ENCODE measurements at places on chromosomes 16 and 17. TPM values are rescaled to one million over a fixed set of nuclear protein-coding genes. Genes with fewer than 3 reads are reported as not detected.

DNAI2 gene
- not detected for total RNA-seq

DNA sequence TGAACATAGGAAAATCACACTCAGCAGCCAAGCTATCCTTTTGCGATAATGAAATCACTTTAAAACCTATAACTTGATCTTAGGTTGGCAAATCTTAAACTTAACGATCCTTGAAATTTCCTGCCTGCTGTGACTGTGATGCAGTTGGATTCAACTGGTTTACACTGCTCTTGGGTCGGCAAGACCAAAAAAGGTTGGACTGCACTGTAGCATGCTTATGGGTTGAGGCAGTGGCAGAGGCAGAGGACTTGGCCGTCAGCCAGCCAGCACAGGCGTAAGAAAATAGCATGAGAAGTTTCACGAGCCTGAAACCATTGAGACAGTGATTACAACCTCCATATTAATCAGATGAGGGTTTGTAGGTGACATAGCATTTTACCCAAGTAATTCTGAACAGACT lies 21.4 kb downstream of the WSB1 start:
- peak; percentile 94 for DNase-seq

ADGRG3 gene
- total RNA-seq = not detected

DNA sequence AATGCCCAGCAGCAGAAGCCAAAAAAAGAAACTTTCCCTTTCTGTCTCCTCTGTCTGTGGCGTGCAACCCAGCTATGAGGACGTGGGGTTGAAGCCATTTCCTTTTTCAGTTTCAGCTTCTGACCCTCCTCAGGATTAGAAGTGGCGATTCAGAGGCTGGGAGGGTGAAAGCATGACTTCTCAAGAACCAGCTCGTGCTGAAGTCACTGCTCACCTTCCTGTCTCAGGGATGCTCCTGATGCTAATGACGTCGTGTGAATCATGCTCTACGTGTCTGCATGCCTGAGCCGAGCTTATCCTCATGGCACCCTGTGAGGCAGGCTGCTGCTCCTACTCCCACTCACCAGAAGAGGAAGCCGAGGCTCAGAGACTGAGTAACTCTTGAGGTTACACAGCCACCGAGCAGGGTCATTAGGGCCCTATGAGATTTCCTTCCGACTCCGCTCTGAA lies 5.7 kb upstream of the LPO start:
- DNase-seq = peak; percentile 56

CSH1 gene
- not detected for total RNA-seq

All from fibroblast of the aortic adventitia (primary cell).